ENCODE measurements at places on chromosomes 12 and 14. TPM values are rescaled to one million over a fixed set of nuclear protein-coding genes. Genes with fewer than 3 reads are reported as not detected.

The BMAL2 gene
- total RNA-seq: 21.4 TPM

The SDR9C7 gene
- total RNA-seq: not detected

The MTERF2 gene
- 4.8 TPM for total RNA-seq

The KRT5 gene
- total RNA-seq: 1.3 TPM

The GALNT16 gene
- total RNA-seq: 0.85 TPM

The SLCO1B1 gene
- not detected for total RNA-seq

The TC2N gene
- 0.65 TPM for total RNA-seq

The GLIPR1 gene
- total RNA-seq: 41.4 TPM

The TBX3 gene
- total RNA-seq: 22.0 TPM

The DLGAP5 gene
- total RNA-seq: 3.6 TPM

The TNFRSF1A gene
- total RNA-seq: 112 TPM

The TPPP2 gene
- not detected for total RNA-seq

The MMP19 gene
- 5.9 TPM for total RNA-seq

The CPNE6 gene
- not detected for total RNA-seq

The WNT5B gene
- total RNA-seq: 14.7 TPM

The GNS gene
- total RNA-seq: 179 TPM

The CHST11 gene
- 2.4 TPM for total RNA-seq

The CDKL1 gene
- 7.1 TPM for total RNA-seq

The DAD1 gene
- total RNA-seq: 221 TPM

The SCNN1A gene
- total RNA-seq: 0.37 TPM

The HOXC9 gene
- 0.28 TPM for total RNA-seq
